RPMI7951 (cell line): ENCODE measurements at places on chromosomes 3 and 15. TPM values are rescaled to one million over a fixed set of nuclear protein-coding genes. Genes with fewer than 3 reads are reported as not detected.

GRCh38 chr15:35741881-35742280 lies 195.9 kb upstream of the DPH6 start:
- no peak for DNase-seq

GRCh38 chr15:70875001-70875782 lies 17.0 kb downstream of the THAP10 start:
- DNase-seq = peak; percentile 58

GRCh38 chr3:123876858-123877257 lies 7.3 kb downstream of the MYLK start:
- DNase-seq = no peak

DUOX1 gene
- not detected in 2 replicates for total RNA-seq

DCLK3 gene
- total RNA-seq = not detected in 2 replicates

C3orf85 gene
- total RNA-seq = not detected in 2 replicates

ARF4 gene
- total RNA-seq = 475 and 554 TPM in 2 replicates

GATM gene
- 0.68 and 1.4 TPM in 2 replicates for total RNA-seq
